ENCODE measurements at places on chromosomes 3 and 15.

- no peak for DNase-seq
These were observed 151.5 kb downstream of the LIPC start for GRCh38 chr15:58583171-58583908.

GRCh38 chr3:143924522-143925285 is 46.9 kb upstream of the DIPK2A start:
- no peak for DNase-seq

GRCh38 chr3:146577662-146578061 is 27.5 kb downstream of the PLSCR5 start:
- peak; percentile 69 for DNase-seq

GRCh38 chr3:127135241-127136023 is 57.5 kb upstream of the PRR23E start:
- DNase-seq = no peak

GRCh38 chr3:22175947-22176346 is 424.9 kb upstream of the ZNF385D start:
- no peak for DNase-seq

DNA sequence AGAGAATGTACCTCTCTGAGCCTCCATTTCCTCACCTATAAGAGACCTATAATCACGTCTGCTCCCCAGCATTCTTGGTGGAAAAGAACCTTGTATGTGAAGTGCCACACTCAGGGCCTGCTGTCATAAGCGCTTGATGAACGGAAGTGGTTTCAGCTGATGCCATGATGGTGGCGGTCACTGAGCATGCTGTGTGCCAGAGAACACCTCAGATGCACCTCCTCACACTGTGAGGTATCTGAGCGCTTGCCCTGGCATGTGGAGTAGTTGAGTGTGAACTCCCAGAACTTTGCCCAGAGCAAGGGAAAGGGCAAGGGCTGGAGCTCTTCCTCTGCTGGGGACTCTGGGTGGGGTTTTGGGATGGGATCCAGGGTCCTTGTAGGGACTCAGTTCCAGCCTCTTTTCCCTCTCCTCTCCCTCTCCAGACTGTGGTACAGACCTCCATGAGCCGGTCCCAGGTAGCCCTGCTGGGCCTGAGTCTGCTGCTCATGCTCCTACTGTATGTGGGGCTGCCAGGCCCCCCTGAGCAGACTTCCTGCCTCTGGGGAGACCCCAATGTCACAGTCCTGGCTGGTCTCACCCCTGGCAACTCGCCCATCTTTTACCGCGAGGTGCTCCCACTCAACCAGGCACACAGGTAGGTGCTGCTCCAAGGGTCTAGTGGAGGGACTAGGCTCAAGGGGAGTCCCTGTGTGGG is 2.7 kb downstream of the ABHD14A start:
- no peak for DNase-seq

DNA sequence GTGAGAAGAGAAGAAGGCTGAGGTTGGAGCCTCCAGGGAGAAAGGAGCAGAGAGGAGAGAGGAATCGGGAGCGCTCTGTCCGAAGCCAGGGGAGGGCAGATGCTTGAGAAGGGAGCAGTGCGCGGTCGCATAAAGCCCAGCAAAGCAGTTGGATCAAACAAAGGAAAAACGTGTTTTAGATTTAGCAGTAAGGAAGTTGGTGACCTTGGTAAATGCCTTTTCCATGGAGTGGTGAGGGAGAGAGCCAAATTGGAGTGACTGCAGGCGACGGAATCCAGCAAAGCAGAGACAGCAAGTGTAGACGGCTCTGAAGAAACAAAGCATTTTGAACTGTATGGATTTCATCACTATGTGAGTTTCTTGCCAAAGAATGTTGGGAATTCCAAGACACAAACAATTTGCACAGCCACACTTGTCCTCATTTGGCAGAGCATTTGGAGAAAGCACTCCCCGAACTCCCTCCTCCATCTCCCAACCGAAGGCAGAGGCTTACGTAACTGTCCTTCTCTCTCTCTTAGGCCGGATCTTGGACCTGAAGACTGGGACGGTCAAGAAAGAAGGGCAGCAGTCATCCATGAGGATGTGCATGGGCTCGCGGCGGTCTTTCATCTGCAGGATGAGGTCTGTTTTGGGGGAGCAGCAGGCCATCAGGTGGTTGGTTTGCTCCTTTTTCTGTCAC is 103.6 kb downstream of the ARNT2 start:
- no peak for DNase-seq

- DNase-seq = no peak
These were observed 39.4 kb downstream of the TMCO5A start for GRCh38 chr15:37973856-37974255.

GRCh38 chr3:33312361-33312760 is 35.1 kb downstream of the FBXL2 start:
- DNase-seq = no peak

GRCh38 chr15:42726114-42726513 is 10.8 kb downstream of the CDAN1 start:
- no peak for DNase-seq

DNA sequence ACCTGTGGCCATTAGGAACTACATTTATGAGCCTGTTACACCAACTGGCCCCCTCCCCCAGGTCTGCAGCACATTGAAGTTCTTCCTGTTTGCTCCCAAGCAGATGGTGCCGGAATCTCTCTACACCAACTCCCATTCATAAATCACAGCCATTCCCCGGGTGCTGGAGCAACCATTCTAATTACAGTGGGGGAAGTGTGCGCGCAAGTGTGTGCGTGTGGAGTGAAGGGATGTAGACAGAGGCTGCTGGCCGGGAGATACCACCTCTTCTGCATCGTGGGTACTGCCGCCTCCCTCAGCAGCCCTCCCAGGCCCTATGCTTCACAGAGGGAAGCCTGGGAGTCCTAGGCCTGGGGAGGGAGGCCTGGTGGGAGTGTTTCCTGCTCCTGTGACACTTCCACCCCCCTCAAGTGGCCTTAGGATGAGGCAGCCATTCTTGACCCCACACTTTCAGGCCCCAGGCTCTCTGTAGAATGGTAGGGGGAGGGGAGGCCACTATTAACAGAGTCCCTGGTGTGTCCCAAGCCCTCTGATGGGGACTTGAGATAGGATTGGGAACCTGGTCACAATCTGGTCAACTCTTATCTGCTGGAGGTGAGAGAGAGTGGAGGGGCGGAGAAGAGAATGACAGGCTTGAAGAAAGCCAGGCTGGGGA is 69.1 kb downstream of the MAGEF1 start:
- no peak for DNase-seq

- DNase-seq = no peak
These were observed 5.3 kb upstream of the CTDSPL start for GRCh38 chr3:37856381-37856780.

DNA sequence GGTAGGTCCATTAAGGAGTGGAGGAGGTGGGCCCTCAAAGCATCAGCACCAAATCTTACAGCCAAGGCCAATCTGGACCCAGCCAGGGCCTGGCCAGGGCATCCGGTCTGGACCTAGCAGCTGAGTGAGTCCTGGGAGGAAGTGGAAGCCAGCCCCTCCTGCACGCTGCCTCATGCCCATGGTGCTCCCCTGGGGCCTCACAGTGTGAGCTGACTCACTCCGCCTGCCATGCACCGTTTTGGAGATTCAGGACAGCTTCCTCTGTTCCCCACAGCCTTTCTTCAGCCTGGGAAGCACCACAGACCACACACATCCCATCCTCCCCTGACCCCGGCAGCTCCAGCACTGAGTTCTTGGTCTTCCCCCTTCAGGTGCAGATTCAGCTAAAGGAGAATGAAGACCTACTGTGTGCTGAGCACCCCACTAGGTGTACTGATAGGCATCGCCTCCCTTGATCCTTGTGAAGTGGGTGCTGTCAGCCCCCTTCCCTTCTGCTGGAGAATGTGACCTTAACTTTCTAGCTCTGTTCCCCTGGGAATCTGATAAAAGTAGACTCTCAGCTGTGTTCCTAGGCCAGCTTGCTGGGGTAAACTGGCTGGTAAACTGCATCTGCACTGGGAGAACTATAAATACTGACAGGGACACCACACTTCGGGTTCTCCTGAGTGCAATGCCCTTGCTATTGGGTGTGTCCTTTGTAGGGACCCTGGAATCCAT is 36.8 kb upstream of the SEC13 start:
- DNase-seq = no peak

DNA sequence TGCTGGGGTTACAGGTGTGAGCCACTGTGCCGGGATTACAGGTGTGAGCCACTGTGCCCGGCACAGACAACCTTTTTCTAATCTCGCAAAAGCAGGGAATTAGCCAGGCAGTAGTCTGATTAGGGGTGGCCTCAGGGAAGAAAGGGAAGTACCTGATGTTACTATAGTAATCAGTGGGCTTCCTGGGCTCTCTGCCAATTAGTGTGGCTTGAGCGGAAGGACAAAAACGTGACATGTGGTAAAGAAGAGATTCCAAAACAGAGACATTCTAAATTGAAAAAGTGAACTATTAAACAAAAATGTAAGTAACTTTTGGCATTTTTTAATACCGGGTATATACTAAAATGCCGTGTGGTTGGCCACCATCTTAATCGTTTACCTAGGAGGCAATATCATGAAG is 48.1 kb downstream of the CFAP20DC start:
- DNase-seq = no peak

GRCh38 chr3:23405081-23405480 is 202.0 kb downstream of the UBE2E2 start:
- DNase-seq = peak; percentile 10

DNA sequence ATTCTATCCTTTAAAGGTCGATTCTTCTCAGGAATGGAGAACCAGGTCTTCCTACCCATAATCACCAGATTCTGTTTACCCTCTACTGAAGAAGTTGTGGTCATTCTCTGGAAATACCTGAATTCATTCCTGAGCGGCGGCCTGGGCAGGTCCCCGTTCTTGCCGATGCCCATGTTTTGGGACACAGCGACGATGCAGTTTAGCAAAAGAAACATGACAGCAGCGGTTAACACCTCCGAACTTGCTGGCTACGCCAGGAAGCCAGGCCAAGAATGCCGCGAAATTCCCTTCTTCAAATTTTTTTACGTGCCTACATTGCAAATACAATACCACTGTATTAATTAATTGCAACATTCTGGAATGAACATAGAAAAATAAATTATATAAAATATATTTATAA is 1.4 kb downstream of the DHFR2 start:
- no peak for DNase-seq

DNA sequence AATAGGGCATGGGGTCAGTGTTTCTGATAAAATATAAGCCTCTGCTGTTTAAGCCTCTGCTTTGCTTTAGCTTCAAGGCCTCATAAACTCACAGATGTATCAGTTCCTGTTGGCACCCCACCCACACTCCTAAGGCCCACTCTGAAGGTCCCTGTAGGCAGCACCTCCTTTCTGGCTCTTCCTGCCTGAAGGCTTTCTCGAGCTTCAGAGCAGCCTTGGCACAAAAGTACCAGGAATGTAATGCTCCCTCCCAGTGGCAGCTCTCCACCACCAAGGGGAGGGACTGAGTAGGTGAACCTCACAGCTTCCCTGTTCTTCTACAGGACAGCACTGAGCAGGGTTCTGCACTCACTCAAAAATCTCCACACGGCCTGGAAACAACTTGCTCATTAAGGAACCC is 102.2 kb downstream of the ABHD5 start:
- no peak for DNase-seq

GRCh38 chr3:81154611-81155143 is 606.8 kb downstream of the GBE1 start:
- no peak for DNase-seq

DNA sequence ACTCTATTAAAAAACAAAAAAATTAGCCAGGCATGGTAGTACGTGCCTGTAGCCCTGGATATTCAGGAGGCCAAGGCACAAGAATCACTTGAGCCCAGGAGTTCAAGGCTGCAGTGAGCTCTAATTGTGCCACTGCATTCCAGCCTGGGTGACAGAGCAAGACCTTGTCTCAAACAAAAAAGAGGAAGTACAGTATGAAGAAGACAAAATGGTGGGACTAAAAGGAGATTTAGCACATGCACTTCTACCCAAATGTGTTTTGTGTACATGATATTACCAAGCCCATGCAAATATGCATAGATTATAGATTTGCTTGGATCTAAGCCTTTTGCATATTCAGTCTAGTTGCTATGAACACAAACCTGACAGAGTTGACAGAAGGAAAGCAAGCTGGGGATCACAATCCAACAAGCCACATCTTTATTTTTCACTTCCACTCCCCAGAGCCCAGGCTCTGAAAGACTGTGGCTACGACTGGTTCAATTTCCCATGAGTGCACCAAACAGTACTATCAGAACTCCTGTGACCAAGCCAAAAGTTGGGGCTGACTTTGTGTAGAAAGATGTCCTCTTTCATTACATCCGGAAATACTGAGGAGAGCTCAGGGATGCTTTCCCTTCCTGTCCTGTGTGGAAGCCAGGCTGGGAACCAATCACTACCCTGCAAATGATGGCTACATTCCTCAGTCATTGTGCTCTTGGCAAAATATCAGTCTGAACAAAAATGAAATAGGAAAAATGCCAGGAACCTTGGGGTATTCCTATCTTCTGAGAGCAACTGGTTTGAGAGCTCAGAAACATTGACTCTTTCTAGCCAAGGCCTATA is 49.4 kb downstream of the TGM4 start:
- DNase-seq = peak; percentile 60

DNA sequence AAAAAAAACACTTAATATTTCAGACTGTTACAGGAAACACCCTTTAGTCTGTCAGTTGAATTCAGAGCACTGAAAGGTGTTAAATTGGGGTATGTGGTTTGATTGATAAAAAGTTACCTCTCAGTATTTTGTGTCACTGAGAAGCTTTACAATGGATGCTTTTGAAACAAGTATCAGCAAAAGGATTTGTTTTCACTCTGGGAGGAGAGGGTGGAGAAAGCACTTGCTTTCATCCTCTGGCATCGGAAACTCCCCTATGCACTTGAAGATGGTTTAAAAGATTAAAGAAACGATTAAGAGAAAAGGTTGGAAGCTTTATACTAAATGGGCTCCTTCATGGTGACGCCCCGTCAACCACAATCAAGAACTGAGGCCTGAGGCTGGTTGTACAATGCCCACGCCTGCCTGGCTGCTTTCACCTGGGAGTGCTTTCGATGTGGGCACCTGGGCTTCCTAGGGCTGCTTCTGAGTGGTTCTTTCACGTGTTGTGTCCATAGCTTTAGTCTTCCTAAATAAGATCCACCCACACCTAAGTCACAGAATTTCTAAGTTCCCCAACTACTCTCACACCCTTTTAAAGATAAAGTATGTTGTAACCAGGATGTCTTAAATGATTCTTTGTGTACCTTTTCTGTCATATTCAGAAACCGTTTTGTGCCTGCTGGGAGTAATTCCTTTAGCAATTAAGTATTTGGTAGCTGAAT is 17.9 kb downstream of the TMEM43 start:
- no peak for DNase-seq

DNA sequence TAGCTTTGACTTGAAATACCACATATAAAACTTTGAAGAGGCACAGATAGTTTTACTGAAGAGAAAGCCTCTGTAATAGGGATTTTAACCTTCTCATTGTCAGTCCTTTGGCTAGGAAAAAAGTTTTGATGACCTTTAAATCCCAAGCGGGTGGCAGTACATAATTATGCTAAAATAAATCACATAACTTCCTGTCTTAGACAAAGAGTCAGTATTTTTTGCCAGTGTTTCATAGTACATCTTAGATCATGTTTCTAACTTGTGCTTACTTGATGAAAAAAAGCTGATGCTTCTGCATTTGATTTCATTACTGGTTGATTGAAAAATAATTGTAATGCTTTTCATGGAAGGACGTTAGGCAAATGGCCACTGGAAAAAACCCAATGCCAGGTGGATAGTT is 5.8 kb downstream of the ST3GAL6 start:
- DNase-seq = no peak

- no peak for DNase-seq
These were observed 45.5 kb upstream of the USP3 start for GRCh38 chr15:63458794-63459395.

GRCh38 chr3:152539191-152539764 is 270.5 kb downstream of the MBNL1 start:
- DNase-seq = no peak

Data from NCI-H526 (cell line).